ENCODE measurements at places on chromosomes 4 and X.
A peak's percentile ranks its signal among the peaks of the same experiment; 100 is the strongest.

DNA sequence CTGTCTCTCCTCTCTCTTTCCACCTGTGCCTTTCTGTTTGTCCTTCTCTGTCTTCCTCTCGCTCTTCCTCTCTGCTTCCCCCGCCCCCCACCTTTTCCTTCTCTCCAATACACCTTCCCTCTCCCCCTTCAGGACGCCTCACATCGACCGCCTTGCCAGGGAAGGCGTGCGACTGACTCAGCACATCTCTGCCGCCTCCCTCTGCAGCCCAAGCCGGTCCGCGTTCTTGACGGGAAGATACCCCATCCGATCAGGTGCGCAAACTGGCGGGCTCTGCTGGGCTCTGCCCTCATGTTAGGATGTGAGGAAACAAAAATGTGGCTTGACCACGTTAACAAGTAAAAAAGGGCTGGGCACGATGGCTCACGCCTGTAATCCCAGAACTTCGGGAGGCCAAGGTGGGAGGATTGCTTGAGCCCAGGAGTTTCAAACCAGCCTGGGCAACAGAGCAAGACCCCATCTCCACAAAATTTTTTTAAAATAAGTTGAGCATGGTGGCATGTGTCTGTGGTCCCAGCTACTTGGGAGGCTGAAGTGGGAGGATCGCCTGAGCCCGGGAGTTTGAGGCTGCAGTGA lies 35.2 kb downstream of the ARSF start:
- no peak for DNase-seq

GRCh38 chrX:41478381-41478911 lies 31.3 kb downstream of the NYX start:
- DNase-seq: no peak

DNA sequence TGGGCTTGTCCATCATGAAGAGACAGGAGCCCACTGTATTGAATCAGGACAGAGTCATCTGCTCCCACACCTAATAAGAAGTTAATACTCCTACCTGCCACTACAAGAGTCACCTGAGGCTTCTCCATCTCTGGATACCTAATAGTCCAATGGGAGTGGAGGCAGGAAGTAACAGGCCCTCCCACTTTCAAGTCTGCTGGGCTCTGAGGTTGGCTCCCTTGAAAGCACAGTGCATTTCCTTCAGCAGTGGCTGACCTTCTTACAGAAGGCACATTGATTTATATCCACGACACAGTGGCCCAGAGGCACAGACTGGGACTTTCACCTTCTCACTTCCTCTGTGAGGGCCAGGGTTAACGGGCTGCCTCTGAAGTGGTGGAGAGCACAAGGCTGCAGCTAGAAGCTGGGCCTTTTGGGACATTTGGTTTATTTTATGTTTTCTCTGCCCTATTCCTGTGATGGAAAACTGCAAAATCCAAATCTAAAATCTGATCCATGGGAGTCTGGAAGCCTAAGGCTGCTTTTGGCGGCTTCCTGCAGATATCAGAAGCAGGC lies 38.1 kb downstream of the FRG2 start:
- DNase-seq: no peak

GRCh38 chr4:109764789-109765402 lies 35.0 kb upstream of the PLA2G12A start:
- DNase-seq: no peak

- no peak for DNase-seq
Measured at GRCh38 chr4:155522201-155522600, 144.4 kb upstream of the GUCY1A1 start.

- DNase-seq: peak; percentile 58
Measured at GRCh38 chr4:118034053-118034785, at the start of gene NDST3. Gene NDST3, plus strand, starts transcription at chr4:118034486. Its CDS starts 19,425 bp downstream, at chr4:118053911.

- no peak for DNase-seq
Measured at GRCh38 chr4:141430686-141431085, 205.7 kb upstream of the IL15 start.

DNA sequence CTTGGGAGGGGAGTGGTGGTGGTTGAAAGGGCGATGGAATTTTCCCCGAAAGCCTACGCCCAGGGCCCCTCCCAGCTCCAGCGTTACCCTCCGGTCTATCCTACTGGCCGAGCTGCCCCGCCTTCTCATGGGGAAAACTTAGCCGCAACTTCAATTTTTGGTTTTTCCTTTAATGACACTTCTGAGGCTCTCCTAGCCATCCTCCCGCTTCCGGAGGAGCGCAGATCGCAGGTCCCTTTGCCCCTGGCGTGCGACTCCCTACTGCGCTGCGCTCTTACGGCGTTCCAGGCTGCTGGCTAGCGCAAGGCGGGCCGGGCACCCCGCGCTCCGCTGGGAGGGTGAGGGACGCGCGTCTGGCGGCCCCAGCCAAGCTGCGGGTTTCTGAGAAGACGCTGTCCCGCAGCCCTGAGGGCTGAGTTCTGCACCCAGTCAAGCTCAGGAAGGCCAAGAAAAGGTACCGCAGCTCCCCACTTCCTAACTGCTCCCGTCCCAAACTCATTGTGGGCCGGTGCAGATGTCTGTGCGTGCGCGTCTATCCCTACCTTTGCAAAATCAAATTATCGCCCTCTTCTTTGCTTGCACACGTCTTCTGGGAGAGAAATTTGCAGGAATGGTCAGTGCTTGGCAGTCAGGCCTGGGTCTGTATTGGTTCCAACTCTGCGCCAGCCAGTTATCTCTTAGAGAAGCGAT lies 533 bp downstream of the IL15 start:
- peak; percentile 30 for DNase-seq

DNA sequence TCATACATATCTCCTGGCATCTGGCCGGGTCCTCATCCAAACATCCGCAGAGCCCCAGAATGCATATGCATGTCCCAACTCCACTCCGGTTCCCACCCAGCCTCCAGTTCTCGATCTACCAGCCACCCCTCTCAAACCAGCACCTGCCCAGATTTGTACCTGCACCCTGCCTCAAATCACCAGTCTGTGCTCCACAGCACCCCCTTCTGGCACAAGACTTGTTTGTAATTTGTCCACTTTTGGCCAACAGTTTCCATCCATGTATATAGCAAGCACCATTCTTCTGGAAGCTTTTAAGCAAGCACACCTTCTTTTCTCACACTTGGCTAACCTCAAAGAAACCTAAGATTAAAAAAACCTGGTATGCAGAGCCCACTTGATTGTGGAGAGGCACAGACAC lies 644.1 kb downstream of the MID1IP1 start:
- no peak for DNase-seq

DNA sequence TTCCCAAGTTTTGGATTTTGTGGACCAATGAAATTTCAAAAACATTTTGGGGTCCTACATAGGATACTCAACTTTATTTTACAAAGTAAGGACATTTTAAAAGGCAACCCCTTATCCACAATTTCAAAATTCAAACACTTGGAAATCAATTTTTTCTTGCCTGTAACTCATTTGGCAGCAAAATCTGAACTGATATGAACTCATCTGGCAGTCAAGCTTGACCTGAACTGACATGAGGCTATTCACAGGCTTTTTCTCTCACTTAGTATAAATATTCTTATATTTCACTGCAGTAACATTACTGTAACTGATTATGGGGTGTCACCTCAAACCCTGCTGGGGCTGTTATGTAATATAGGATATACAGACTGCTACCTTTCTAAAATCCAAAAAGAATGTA lies 116.1 kb downstream of the KLHL13 start:
- no peak for DNase-seq

DNA sequence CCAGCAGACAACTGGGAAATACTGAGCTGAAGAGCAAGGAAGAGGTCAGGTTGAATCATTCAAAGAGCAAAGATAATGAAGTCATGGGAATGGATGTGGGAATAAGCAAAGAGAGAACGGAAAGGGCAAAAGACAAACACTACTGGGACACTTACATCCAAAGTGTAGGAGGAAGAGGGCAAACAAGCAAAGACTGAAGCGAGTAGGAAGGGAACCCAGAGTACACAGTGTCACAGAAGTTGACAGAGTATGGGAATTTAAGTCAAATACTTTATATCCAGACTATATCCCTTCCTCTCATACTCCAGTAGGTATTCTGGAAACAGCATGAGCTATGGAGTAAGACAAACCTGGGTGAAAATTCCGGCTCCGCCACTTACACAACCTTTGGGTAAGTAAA lies 12.5 kb downstream of the GPC3 start:
- no peak for DNase-seq

DNA sequence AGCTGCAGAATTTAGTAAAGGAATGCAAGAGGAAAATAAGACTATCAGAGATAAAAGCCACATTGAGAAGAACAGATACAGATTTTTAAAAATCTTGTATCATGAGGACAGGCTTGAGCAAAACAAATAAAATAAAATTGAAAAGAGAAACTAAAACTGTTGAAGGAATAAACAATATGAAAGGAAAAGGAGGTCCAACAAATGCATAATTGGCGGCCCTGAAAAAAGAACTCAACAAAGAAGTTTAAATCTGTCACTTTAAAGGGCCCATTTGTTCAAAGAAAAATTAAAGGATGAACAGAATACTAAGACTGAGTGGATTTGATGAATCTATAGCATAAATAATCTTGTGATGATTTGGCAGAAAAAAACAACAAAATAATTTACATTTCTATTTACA lies 36.5 kb downstream of the TMPRSS11B start:
- DNase-seq: no peak

DNA sequence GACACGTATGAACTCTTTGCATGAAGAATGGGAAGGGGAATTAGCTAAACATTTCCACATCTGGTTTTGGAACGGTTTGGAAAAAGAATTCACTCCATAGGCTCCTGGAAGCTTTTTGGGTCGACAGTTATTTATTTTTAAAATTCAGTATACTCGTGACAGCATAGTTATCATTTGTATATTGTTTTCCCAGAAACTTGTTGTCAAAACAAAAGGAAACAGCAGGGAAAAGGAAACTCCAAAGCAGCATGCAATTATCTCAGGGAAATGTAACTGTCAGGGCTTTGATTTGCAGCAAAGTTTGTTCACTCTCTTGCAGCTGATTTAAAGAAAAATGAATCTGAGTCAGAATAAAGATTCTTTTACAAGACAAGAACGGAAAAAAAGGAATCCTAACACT lies 86.5 kb downstream of the PLAC1 start:
- DNase-seq: no peak

DNA sequence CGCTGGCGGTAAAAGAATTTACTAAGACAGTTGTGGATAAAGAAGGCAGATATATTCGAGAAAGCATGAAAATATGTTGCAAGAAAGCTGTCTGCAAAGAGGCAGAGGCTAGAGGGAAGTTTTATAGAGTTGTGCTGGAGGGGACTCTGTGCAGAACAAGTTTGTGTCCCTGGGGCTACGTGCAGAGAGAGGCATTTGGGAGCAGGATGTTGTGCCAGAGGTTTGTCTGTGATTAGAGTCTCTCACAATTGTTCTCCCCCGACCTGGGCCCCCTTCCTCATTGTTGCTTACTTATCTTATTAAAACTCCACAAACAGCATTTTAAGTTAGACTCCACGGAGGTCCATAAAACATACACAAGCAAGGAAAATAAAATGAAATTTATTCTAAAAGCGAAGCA lies 831.3 kb downstream of the NLGN4X start:
- DNase-seq: no peak
